ENCODE measurements at places on chromosomes 13 and 19.

DNA sequence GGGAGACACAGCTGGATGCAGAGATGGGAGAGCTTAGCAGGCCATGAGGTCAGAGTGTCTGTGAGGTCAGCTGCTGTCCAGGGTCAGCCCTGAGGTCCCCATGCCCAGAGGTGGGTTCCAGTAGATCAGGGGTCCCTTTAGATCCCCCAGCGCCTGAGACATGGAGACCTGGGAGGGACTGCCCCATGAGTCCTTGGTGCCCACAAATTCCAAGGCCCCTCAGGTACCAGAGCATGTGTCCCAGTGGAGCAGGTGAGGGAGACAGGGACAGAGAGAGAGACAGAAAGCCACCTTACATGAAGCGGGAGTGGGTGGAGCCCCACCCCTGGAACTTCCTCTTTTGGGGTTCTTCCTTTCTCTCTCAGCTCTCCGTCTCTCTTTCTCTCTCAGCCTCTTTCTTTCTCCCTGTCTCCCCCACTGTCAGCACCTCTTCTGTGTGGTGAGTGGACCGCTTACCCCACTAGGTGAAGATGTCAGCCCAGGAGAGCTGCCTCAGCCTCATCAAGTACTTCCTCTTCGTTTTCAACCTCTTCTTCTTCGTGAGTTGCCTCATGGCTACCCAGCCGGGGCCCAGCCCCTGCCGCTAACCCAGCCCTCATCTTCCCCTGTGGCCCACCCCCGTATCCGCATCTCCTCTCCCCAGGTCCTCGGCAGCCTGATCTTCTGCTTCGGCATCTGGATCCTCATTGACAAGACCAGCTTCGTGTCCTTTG, at the start of gene CD37:
TSS of gene CD37 (plus strand) at position 336 of the 713 bp plus-strand sequence. CDS start at position 471, 135 bp downstream.
- DNase-seq = no peak

- no peak for DNase-seq
Measured at GRCh38 chr19:33435706-33436359, 62.3 kb downstream of the CEBPG start.

GRCh38 chr19:13056052-13056660, 46.5 kb downstream of the LYL1 start:
- peak; percentile 83 for DNase-seq

DNA sequence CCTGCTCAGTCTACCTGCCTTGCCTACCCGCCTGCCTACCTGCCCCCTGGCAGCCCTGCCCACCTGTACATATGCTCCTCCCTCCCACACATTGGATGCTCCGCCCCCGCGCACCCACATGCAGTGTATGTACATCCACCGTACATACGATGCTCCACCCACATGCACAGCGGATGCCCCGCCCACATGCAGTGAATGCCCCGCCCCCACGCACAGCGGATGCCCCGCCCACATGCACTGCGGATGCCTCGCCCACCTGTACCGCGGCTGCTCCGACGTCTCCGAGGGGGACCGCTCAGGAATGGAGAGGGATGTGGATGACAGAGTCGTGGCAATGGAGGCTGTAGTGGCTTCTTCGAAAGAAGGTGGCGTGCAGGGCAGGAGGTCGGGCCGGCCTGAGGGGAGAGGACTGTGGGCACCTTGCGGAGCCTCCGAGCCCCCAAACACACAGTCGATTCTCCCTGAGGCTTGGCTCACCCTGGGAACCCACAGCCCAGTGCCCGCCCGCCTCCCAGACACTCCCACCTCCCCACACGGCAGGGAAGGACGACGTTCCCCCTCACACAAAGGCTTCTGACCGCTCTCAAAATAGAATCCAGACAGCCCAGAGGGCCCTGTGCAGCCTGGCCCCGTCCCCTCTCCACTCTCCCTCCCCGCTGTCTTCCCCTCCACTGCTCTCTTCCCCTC, 16.5 kb upstream of the CACTIN start:
- DNase-seq = no peak

DNA sequence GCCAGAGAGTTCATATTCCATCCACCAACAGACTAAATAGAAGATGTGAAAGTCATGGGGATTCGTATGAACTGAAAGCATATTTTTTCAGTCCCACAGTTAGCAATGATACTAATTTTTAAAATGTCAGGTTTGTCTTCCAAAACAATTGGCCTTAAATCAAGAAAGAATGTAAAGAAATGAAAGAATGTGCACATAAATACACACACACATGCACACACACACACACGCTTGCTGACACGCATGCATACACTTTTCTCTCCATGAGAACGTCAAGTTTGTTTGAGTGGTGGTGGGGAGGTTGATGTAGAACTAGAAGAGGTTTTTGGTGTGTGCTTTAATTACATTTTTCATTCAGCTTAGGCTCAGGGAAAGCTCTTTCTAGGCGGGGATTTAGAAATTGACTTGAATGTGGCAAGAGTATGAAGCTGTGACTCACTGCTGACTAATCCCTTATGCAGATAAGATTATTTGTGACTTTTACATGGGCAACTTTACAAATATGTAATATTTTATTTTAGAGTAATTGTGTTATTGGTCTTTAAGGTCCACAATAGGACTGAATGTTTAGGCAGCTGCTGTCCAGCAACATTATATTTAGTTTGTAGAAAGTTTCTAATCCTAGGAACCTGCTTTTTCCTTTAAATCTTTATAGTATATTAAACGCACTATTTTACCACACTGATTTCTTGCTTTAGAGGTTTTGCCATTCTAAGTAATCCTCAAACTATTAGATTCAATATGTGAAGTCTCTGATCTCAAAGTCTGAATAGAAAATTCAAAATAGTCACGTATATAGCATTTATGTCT, 18.8 kb downstream of the FLT1 start:
- DNase-seq = peak; percentile 92

- DNase-seq = no peak
Measured at GRCh38 chr13:40969169-40969901, 49.8 kb downstream of the ELF1 start.

- DNase-seq = peak; percentile 55
Measured at GRCh38 chr13:96052656-96053002, 572 bp downstream of the UGGT2 start.

GRCh38 chr19:11087870-11088505, 1.3 kb upstream of the LDLR start:
- no peak for DNase-seq

DNA sequence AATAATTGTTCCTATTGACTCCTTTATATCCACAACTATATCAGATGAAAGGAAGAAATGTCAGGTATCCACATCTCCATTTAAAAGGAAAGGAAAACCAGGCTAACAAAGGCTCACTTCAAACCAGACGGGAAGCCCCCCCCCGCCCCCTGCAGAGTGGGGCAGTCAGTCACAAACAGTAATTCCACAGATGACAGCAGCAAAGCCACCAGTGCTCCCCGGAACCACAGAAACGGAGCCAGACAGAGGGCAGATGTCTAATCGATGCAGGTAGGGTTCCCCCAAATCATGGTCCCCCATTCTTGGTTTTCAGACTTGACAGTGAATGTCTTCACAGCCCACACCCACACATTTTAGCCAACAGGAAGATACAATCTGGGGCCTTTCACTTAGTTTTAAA, 100.8 kb downstream of the STK24 start:
- DNase-seq = no peak

- DNase-seq = peak; percentile 6
Measured at GRCh38 chr13:46010148-46010547, 42.4 kb downstream of the ZC3H13 start.

GRCh38 chr13:98653463-98653985, 76.6 kb upstream of the STK24 start:
- DNase-seq = peak; percentile 71

DNA sequence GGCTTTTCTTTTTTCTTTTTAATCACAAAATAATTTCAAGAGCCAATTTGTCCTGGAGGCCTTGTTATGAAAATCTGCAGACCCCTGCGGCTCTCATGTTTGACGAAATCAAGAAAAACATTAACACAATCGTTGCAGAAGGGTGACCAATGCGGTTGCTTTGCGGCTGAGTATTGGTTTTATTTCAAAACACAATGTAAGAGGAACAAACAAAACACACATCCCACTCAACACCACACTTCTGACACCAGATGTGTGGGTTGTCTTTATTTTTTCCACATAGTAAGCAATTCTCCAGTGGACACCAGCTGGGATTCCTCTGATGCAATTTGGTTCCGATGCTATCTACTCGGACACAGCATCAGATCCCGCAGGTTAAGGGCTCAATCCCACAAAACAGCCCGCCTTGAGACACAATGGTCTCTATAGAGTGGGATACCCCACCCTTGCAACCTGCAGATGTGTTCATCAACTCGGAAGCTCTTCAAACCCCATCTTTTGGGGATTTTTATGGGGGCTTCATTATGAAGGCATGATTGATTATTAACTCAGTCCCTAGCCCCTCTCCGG, 21.9 kb upstream of the CCDC124 start:
- no peak for DNase-seq

All from fibroblast of skin of back (primary cell).